AG04449 (cell line): ENCODE measurements at places on chromosomes 1 and 21.

- DNase-seq, result no peak
Measured at GRCh38 chr1:224639426-224639975, 23.4 kb downstream of the CNIH3 start.

GRCh38 chr1:152110365-152110859 lies 4.8 kb downstream of the TCHH start:
- no peak for DNase-seq

- DNase-seq, result no peak
Measured at GRCh38 chr1:30407865-30408580, 315.4 kb downstream of the MATN1 start.

GRCh38 chr1:2228694-2229036 lies 546 bp downstream of the SKI start:
- DNase-seq, result no peak

DNA sequence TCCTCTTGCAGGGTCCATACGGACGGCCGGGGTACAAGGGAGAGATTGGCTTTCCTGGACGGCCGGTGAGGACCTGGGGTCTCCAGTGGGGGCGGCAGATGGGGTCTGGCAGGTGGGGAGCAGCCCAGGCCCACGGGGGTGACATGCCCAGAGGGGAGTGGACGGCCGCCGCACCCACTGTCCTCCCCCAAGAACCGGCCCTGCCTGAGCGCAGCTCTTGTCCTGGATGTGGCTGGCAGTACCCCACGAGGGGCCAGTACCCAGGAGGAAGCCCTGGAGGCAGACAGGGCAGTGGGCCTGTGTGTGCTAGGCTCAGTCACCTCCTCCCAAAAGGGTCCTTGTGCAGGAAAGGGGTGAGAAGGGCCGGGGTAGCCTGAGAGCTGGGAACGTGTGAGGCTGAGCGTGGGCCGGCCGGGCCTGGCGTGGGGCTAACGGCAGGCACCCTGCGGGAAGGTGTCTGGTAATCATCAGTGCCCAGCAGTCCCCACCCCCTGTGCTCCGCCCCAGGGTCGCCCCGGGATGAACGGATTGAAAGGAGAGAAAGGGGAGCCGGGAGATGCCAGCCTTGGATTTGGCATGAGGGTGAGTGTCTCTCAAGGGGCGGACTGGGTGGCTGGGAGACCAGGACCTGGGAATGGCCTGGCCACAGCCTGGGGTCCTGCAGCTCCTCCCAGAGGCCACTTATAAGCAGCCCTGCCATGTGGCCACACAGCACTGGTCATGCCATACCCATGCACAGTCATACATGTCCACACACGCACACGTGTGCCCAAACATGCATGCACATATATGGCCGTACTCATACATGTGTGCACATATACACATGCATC lies 47.2 kb downstream of the SLC19A1 start:
- no peak for DNase-seq

DNA sequence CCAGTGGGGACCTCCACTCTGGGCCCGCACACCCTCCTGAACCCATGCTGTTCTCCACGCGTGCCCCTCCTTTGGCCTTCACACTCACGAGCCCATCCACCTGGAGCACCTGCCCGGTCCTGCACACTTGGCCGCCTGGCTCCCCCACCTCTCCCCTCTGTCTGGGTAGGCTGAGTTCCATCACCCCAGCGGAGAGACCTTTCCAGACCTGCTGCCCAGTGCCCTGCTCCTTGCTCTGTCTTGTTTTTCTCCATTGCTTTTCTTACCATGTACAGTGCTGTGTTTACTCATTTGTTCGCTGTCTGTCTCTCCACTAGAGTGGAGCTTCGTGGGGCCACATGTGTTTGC lies 351.0 kb upstream of the VAMP3 start:
- DNase-seq, result no peak

DNA sequence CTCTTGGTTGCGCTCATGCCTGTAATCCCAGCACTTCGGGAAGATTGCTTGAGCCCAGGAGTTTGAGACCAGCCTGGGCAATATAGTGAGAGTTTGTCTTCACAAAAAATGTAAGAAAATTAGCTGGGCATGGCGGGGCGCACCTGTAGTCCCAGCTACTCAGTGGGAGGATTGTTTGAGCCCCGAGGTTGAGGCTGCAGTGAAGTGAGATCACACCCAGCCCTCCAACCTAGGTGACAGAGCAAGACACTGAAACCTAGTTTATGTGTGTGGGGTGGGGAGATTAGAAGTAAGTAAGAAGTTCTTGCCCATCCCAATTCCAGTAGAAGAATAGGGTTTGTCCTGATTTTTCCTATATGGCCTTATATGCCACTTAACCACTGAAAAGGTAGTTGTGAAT lies 2.0 kb downstream of the RPL5 start:
- DNase-seq, result no peak

DNA sequence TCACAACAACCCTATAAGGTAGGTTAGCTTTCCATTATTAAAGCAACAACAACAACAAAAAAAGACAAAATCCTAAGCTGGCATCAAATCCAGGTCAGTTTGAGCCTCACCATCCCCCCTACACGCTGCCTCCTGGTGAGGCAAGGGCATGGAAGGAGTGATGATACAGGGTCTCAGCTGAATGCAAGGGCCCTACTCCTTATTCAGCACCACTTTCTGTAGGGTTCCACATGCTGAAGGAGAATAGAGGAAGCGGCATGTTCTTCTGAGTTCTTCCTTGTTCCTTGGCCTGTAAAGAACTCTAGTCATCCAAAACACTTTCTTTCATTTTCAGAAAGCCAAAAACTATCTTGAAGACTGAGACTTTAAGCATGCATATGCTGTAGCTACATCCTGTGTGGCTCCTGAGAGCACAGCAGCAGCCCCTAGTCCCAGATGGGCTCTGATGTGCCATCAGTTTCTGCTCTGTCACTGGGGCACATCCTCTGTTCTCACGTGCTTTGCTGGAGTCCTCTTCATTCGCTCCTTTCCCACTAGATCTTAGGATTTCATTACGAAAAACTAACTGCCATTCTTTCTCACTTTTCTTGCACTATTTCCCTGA lies 6.2 kb downstream of the ILDR2 start:
- DNase-seq, result no peak

- no peak for DNase-seq
Measured at GRCh38 chr1:154954541-154954940, 1.4 kb downstream of the PBXIP1 start.

DNA sequence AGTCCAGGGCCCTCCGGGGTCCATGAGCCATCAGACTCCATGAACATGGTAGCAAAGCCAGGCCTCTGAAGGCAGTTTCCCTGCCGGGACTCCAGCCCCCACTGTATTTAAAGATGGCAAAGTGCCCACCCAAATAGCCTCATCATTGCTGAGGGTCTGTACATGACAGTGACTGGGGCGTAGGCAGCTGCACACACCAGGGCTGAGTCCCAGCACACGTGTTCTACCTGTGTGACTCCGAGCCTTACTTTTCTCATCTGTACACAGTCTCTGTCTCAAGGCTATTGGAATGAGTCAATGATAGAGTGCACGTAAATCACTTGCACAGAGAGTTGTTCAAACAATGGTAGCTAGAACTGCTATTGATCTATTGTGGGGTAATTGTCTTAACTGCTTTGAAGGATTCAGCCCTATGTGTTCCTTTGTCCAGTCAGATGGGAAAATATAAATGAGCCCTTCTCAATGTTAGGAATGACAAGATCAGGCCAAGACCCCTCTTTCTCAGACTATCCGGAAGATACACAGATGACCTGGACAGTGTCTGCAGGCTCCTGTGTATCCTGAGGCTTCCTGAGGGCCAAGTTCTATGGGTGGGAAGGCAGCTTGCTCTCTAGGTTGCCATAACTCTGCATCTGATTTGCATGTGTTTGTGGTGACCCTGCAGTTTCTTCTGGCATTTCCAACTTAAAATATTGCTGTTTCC lies 48.9 kb downstream of the RASSF5 start:
- DNase-seq, result no peak

DNA sequence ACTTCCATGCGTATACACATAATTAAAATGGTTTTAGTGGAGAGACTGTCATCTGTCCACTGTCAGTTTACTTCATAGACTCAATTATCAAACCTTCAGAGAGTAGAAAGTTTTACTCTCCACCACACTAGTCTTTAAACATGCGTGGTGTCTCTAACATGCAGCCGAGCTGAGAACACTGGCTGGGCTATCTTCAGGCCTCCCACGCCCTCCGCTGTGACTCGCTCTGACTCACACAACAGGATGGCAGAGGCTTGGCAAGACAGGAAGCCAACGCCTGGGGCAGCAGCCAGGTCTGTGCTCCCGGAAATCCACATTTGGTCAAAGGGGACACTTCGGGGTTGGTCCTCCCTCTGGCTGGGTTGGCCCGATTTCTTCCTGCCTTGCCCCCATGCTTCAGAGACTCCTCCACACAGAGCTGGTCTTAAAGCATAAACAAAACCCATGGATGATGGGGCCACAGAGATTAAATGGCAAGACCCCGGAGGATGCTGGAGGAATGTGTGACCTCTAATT lies 22.7 kb upstream of the IFNGR2 start:
- peak; percentile 89 for DNase-seq
